ENCODE measurements at places on chromosomes 7 and 10. TPM values are rescaled to one million over a fixed set of nuclear protein-coding genes. Genes with fewer than 3 reads are reported as not detected.

Gene SPDYE1
- total RNA-seq: not detected

Gene PNLIPRP1
- not detected for total RNA-seq

Gene ZNF425
- 5.2 TPM for total RNA-seq

Gene SORCS3
- 0.52 TPM for total RNA-seq

Gene SORBS1
- total RNA-seq: 66.8 TPM

Gene CYP17A1
- total RNA-seq: not detected

Gene CCM2
- 28.7 TPM for total RNA-seq

Gene GARS1
- total RNA-seq: 41.2 TPM

Gene ARID5B
- total RNA-seq: 27.7 TPM

Gene NUTM2E
- not detected for total RNA-seq

Gene JAZF1
- 7.3 TPM for total RNA-seq

Gene NACAD
- total RNA-seq: 1.0 TPM

Gene GPR158
- 0.52 TPM for total RNA-seq

Gene ABCB4
- total RNA-seq: under 0.01 TPM

Gene MUC3A
- total RNA-seq: not detected

Gene HOXA5
- 4.2 TPM for total RNA-seq

Gene A1CF
- total RNA-seq: not detected

Gene PLXDC2
- total RNA-seq: 23.0 TPM

Gene CPED1
- total RNA-seq: 14.6 TPM

Gene PHKG1
- 48.0 TPM for total RNA-seq

Gene LLCFC1
- total RNA-seq: not detected

Gene GATA3
- 0.52 TPM for total RNA-seq

Gene CYP2C18
- not detected for total RNA-seq

Gene MYH16
- total RNA-seq: not detected

Gene DMBT1
- total RNA-seq: not detected

Gene CTAGE8
- total RNA-seq: not detected

Gene SCRN1
- total RNA-seq: 20.4 TPM

Gene IQUB
- total RNA-seq: 0.52 TPM

Gene DHTKD1
- 38.1 TPM for total RNA-seq

Gene ZNF853
- 12.0 TPM for total RNA-seq

Gene RNF148
- 0.52 TPM for total RNA-seq

Gene ATOH7
- not detected for total RNA-seq

Gene SPDYE8
- total RNA-seq: not detected

Gene NSUN5
- 13.0 TPM for total RNA-seq

Gene SH2D4B
- total RNA-seq: under 0.01 TPM

Gene KNDC1
- total RNA-seq: 0.52 TPM

Gene LRRC17
- 28.2 TPM for total RNA-seq

Gene SPDYE16
- not detected for total RNA-seq

Gene TLL2
- total RNA-seq: 0.52 TPM

Gene TMEM140
- total RNA-seq: 1.6 TPM

Gene FANK1
- not detected for total RNA-seq

Gene FBXL13
- 3.7 TPM for total RNA-seq

Gene EN2
- total RNA-seq: under 0.01 TPM

Gene LMOD2
- total RNA-seq: 34.4 TPM

Gene GIMAP4
- total RNA-seq: 25.6 TPM

Gene ANLN
- 9.9 TPM for total RNA-seq
